ENCODE measurements at places on chromosomes 1 and 21. TPM values are rescaled to one million over a fixed set of nuclear protein-coding genes. Genes with fewer than 3 reads are reported as not detected.

The ZNF683 gene
- not detected for total RNA-seq

The SPAG17 gene
- 4.9 TPM for total RNA-seq

The DNAI4 gene
- total RNA-seq, result 28.9 TPM

The HRNR gene
- total RNA-seq, result not detected

DNA sequence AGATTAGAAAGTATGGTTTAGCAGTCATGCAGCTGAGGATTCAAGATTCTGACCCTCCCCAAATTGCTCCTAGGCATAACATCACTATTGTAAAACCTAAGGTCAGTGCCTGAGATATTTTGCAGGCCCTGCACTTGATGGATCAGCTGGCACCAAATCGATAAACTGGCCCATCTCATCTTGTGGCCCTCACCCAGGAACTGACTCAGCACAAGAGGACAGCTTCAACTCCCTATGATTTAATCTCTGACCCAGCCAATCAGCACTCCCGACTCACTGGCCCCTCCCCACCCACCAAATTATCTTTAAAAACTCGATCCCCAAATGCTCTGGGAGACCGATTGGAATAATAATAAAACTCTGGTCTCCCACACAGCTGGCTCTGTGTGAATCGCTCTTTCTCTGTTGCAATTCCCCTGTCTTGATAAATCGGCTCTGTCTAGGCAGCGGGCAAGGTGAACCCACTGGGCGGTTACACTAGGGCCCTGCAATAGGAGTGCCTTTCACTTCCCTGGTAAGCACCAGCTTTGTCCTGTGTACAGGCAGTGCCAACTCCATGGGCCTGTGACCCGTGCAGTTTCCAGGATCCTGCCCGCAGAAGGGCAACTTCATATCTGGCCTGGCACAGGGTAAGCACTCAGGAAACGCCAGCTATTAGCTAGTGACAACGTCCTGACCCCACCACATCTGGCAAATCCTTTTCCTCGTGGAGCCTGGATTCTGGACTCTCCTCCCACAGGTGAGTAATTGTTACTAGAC is 28.7 kb upstream of the SLC2A5 start:
- DNase-seq, result no peak

DNA sequence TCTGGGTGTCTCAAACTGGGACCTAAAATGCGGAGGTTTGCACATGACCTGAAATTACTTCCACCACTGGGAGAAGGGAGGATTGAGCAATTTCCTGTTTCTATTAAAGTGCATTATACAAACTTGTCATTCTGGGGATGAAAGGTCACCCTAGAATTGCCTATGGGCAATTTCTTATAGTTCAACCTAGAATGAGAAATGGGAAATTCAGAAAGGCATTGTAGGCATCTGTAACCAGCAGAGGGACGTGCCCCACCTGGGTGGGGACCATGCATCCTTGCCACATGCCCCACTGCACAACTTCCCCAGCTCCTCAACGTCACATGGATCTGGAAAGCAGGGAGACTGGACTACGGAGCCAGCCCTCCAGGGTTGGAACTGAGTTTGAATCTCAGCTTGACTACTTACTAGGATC is 47.0 kb downstream of the MRPL39 start:
- no peak for DNase-seq

DNA sequence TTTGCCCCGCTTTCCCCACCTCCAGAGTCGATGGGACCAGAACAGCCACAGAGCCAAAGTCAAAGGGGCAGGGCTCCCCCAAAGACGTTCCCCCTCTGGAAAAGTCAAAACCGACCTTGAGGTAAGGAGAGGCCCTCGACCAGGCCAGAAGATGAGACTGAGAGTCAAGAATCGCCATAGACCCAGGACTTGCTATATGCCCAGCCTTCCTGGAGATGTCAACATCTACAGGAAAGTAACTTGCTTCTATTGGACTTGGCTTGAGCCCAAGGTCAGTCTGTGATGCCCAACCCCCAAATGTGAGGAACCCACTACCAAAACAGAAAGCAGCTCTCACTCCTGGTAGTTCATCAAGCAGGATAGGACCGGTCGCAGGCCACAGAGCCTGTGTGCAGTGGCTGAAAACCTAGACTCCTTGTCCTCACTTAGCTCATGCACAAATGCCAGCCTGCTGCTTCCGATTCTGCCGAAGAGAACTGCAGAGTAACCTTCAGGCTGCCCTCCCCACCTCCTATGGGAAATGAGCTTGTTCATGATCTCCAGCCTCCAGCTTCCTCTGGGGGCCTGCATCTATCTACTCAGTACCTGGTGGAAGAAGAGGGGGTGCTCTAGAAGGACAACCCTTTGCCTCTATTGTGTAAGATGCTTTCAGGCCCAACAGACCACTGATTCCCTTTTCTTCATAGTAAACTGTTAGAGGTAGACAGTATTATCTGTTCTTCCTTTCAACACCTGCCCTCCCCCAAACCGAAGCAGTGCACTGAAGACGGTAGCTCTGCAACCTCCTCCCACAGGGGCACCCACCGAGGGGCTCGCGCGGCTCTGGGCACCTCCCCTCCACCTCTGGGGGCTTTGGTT is 1.4 kb downstream of the ACOT7 start:
- DNase-seq, result peak; percentile 21

DNA sequence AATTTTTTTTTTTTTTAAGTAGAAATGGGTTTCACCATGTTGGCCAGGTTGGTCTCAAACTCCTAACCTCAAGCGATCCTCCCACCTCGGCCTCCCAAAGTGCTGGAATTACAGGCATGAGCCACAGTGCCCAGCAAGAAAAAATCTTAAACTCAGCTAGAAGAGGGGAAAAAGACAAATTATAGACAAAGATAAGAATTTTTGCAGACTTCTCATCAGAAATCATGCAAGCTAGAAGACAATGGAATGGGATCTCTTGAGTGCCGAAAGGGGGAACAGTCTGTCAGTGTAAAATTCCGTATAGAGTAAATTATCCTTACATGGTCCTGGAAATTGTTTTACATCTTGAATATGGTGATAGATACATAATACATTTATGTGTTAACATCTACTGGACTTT is 294.4 kb downstream of the CAMTA1 start:
- no peak for DNase-seq

- DNase-seq, result no peak
Measured at GRCh38 chr21:26900980-26901379, 55.8 kb upstream of the ADAMTS1 start.

DNA sequence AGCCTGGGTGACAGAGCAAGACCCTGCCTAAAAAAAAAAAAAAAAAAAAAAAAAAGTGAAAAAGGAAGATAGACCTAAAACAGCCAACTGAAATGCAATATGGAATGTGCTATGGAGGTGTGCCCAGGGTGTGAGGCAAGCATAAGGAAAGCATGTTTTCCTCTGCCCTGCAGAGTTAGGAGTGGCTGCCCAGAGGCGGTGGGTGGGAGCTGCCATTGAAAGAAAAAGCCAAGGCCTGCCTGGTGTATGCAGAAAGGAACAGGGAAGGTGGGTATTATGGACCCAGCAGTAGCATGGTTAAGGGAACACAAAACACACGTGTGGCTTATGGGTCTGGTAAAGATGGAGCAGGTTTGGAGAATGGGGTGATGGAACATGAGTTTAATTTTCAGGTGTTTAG is 8.9 kb downstream of the CD244 start:
- DNase-seq, result no peak

GRCh38 chr1:164765557-164765956 is 206.6 kb downstream of the PBX1 start:
- no peak for DNase-seq

- DNase-seq, result no peak
Measured at GRCh38 chr1:12165342-12165741, 1.4 kb upstream of the TNFRSF1B start.

- no peak for DNase-seq
Measured at GRCh38 chr1:152495066-152495675, 15.4 kb upstream of the LCE5A start.

- no peak for DNase-seq
Measured at GRCh38 chr1:46549697-46550681, 1.5 kb downstream of the KNCN start.

- DNase-seq, result no peak
Measured at GRCh38 chr1:111604931-111605330, 14.7 kb upstream of the RAP1A start.

Data from cerebellum (tissue), 4 donors.